ENCODE measurements at places on chromosomes 7 and 10.

GRCh38 chr7:37786741-37787569, 61.4 kb upstream of the NME8 start:
- no peak for DNase-seq

- no peak for DNase-seq
Measured at GRCh38 chr7:17773289-17773626, 167.0 kb downstream of the SNX13 start.

- DNase-seq, result no peak
Measured at GRCh38 chr10:42997151-42997848, 79.6 kb upstream of the RET start.

DNA sequence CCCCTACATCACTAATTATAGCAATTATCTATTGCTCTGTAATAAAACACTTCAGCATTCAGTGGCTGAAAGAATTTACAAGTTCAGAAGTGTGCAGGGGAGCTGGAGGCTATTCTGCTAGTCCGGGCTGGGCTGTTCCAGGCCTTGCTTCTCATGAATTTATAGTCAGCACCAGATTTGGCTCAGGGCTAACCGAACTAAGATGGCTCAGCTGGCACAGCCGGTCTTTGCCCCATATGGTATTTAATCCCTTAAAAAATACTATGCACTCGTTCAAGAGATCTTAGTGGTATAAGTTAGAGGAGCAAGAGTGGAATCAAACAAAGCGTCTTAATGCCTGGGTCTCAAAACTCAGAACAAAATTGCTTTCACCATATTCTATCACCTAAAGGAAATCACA, 932.9 kb downstream of the XPNPEP1 start:
- no peak for DNase-seq

DNA sequence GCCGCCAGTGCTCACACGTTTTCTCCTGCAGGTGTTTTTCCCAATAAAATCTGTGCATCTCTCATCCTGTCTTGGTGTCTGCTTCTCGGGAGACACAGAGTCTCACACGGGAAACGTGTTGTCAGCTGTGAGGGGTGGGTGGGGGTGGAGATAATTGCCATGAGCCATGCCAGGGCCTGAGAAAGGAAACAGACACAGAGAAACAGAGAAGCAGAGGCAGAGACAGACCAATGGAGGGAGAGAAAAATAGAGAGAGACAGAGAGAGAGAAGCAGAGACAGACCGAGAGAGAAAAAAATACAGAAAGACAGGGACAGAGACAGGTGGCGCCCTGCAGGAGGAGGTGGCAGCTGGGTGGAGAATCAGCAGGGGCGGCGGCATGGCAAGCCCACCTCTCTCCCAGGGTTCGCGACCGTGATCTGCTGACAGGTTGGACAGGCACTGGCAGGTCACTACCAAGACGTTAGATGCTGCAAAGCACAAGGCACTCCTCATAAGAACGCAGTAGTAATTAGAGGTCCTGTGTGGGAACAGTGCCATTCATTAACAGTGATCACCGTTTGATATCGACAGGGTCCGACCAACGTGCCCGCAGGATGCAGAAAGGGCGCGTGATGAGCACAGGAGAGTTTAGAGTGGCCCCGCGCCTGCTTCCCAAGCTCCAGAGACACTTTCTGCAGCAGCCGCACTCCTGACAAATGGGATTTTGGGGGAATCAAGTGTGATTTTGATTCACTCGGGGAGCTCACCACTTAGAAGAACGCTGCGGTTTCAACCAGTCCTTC, 70.5 kb upstream of the INSIG1 start:
- no peak for DNase-seq

GRCh38 chr7:27367933-27368549, 125.4 kb downstream of the EVX1 start:
- no peak for DNase-seq

GRCh38 chr10:35870665-35871310, 228.7 kb upstream of the FZD8 start:
- no peak for DNase-seq

DNA sequence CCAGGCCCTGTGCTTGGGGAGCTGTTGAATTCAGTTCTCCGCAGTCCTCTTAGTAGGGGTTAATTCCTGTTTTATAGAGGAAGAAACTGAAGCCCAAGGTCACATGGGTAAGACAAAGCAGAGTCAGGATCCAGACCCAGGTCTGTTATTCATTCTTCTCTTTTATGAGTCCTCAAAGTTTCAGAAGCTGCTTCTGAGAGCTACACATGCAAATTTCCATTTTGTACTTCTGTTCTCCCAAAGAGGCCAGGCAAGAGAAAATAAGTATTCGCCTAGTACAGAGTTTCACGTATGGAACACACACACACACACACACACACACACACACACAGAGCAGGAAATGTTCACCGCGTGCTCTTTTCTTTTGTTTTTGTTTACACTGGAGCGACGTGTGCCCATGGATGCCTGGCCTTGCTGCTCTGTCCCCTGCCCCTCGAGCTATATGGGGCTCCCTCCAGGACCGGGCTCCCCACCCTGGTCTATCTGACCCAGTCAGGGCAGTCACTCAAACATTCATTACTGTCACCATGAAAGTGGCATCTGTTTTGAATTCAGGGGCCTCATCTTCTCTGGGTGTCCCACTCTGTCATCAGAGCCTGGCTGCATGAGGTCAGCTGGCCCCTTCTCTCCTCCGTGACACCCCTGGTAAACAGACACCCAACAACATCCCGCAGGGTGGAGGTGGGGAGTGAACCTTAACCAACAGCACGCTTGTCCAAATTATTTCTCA, 84.4 kb downstream of the TNS3 start:
- no peak for DNase-seq

GRCh38 chr10:70476249-70477035, 2.1 kb upstream of the PALD1 start:
- no peak for DNase-seq

DNA sequence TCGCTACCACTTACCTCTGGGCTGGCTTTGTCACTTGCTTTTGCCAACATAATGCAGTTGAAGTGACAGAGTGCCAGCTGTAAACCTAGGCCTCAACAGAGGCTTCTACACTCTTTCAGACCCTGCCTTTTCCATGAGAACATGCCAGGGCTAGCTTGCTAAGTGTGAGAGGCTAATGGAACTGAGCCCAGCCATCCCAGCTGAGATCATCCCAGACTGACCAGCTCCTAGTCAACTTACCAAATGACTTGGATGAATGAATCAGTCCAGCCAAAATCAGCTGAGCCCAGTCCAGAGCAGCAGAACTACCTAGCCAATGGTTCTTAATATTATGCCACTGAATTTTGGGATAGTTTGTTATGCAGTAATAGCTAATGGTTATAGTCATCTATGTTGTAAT, 34.7 kb upstream of the MKLN1 start:
- no peak for DNase-seq

GRCh38 chr7:139482662-139483466, 609 bp downstream of the KLRG2 start:
- no peak for DNase-seq

GRCh38 chr7:79615871-79616640, 162.6 kb upstream of the MAGI2 start:
- no peak for DNase-seq

- DNase-seq, result no peak
Measured at GRCh38 chr7:41912851-41913567, 210.1 kb upstream of the INHBA start.

DNA sequence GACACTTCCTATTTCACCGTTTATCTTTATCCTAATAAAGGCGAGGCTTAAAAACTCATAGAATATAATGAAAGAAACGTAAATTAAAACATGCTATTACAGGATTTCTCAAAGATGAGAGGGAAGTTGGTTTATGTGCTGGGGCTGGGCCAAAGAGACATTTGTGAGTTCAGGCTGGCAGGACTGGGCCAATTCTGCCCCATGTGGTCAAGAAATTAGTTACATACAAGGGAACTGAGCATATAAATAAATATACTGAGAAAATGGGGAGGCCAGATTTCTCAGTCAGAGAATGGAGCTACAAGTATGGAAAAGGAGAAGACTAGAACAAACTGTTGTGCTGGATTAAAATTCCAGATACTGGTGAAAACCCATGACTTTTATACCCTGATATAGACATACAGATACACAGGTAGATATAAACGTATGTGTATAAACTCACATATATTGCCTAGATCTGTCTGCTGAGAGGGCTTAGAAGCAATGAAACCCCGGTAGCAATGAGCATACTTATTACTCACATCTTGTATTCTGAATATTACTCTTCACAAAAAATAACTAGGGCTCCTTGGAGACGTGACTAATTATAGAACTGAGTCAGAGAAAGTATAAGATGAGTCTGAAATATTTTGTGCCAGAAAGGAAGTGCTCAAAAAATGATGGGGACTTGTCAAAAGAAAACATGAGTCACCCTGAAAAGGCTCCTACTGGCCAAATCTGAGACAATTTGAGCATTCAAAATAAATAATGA, 155.7 kb upstream of the FGFR2 start:
- no peak for DNase-seq

GRCh38 chr7:155298288-155298833, 683 bp downstream of the INSIG1 start:
- DNase-seq, result no peak

- DNase-seq, result no peak
Measured at GRCh38 chr10:22570234-22570633, 144.1 kb downstream of the PIP4K2A start.

- DNase-seq, result no peak
Measured at GRCh38 chr7:665736-666453, 60.6 kb upstream of the DNAAF5 start.

GRCh38 chr7:96931891-96932290, 73.5 kb upstream of the DLX6 start:
- DNase-seq, result no peak

- no peak for DNase-seq
Measured at GRCh38 chr7:110600956-110601355, 490.0 kb upstream of the LRRN3 start.

DNA sequence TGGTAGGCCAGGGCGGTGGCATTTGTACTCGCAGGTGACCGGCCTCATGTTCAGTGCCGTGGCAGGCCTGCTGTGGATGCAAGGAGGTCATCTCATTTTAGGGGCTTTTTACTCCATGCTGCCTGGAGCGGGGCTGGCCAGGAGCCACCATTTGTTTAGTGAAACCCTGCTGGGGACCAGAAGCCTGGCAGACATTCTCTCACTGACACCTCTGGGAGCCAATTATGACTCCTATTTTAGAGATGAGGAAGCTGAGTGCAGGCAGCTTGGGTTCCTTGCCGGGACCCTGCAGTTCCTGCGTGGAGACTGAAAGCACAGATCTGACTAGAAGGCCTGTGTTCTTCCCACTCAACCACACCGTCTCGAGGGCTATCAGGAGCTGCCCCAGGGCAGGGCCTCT, 186.6 kb downstream of the FANK1 start:
- DNase-seq, result no peak

GRCh38 chr10:51716981-51717380, 17.6 kb upstream of the CSTF2T start:
- DNase-seq, result no peak

DNA sequence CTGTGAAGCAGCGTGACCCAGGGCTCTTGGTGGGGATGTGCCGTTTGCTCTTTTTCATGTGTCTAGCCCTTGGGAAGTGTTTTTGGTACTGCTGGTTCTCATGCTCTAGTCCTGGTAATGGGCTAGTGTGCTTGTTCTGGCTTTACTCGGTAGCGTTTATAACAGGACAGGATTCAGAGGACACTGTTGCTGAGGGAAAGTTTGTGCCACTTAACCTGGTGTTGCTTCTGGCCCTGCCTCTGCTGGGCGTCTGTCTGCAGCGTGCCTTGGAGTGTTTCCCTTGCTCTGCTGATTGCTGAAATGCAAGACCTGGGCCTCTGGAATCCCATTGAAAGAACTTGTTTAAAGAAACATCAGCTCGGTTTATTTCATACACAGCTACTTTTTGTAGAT, 35.0 kb downstream of the INPP5A start:
- DNase-seq, result no peak

DNA sequence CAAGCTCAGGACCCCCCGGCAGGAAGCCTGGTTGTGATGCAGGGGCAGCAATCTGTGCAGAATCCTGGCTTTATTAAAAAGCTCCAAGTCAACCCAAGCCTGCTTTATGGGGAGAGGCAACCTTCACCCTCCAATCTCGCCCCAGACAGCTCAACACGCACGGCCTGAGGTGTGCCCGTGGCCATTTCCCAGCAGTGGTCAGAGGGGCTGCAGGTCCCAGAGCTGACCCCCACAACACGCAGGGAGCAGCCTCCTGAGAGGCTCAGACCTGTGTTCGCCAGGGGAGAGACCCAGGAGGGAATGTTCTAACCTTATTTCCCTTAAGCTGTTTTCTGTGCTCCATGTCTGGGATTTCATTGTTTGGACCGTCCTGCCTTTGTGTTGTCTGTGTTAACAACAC, 108.2 kb downstream of the CTBP2 start:
- DNase-seq, result no peak

- DNase-seq, result no peak
Measured at GRCh38 chr7:67990716-67991115, 994.1 kb downstream of the TYW1 start.

DNA sequence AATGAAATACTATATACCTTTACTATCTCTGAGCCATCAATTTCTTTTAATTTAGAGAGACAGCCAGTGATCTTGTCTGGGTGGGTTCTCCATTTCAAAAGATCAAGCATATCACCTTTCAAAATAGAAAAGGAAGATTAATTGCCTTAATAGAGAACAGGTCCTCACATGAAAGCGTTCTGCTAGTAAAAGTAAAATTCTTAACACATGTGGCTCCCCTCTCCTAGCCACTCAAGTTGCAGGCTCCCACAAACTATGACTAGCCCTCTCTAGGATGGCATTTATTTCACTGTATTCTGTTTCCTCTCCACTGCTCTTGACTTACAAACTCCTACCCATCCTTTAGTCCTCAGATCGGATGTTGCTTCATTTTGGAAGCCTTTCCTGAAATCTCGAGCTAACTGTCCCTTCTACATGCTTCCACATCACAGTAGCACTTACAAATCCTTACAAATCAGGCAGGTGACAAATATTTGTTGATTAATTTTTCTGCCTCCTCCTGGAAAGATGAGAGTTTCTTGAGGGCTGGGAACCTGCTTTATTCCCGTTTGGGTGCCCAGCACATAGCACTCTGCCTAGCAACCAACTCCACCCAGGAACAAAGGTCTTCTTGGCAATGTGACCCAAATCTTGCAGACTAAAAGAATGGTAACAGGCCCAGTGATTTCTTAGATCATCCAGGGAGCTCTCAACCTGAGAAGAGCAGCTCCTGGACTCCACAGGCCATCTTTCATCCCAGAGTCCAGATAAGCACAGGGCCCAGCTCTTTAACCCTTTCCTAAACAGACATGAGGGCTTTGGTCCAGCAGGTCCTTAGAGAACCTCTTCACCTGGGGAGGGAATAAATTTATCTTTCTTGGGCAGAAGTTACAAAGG, 310.4 kb upstream of the IMMP2L start:
- DNase-seq, result no peak

- DNase-seq, result no peak
Measured at GRCh38 chr7:151057506-151057988, at the start of gene CDK5. Gene CDK5, minus strand, starts transcription at chr7:151057897. Its CDS starts 49 bp downstream, at chr7:151057848.

- DNase-seq, result no peak
Measured at GRCh38 chr7:146606628-146607027, 490.0 kb downstream of the CNTNAP2 start.

- no peak for DNase-seq
Measured at GRCh38 chr7:11804621-11805020, 27.4 kb downstream of the THSD7A start.
